ENCODE measurements at places on chromosomes 3 and 15.

DNA sequence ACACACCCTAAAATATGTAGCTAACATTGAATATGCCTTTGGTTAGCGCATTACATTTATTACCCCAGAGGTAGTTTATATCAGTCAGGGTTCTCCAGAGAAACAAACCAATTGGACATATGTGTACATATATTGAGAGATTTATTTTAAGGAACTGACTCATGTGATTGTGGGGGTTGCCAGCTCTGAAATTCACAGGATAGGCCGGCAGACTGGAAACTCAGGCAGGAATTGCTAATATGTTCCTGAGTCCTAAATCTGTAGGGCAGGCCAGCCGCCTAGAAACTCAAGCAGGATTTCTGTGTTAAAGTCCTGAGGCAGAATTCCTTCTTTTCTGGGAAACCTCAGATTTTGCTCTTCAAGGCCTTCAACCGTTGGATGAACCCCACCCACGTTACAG, 189.7 kb downstream of the CDIN1 start:
- peak; percentile 87 for DNase-seq

GRCh38 chr15:43989938-43990337, 163.1 kb downstream of the WDR76 start:
- DNase-seq, result no peak

- no peak for DNase-seq
Observed at GRCh38 chr15:59611276-59612260, at the start of gene GCNT3. Gene GCNT3 (plus strand): TSS chr15:59611783. CDS start chr15:59618239, 6,456 bp downstream.

DNA sequence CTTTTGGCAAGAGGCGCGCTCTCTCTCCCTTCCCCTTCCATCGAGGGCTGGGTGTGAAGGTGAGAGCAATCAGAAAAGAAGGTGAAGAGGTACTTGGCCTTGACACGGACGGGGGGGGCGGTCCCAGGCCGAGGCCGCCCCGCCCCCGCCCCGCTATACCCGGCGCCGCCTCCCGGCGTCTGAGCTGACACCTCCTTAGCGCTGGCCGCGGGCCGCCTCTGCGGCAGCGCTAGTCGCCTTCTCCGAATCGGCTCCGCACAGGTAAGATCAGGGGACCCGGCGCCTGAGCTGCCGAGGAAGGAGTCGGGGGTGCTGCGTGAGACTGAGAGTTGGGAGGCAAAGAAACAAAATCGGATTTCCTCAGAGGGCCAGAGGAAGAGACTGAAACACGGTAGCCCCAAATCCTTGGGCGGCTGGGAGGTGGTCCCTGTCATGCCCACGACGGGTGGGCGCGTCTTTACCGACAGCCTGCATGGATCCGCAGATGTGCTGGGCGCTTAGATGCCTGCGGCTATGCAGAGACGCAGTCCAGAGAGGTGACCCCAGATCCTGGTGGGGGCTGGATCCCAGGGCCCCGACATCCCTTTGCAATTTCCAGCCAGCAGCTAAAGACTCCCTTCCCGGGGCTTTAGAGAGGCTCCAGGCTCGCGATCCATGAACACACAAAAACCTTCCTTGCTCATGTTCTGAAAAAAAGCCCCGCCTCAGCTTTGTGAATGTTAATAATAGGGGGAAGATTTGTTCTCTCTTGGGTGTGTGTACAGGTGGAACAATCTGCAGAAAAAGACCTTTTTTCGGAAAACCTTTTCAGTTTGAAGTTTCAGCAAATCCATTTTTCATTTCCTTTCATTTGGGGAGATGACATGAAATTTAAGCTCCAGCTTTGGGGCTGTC, at the start of gene ENTPD3:
Gene ENTPD3, plus strand, starts transcription at position 184 of the 894 bp plus-strand sequence. CDS start 874 bp downstream, outside the sequence.
- DNase-seq, result no peak

- peak; percentile 29 for DNase-seq
Observed at GRCh38 chr3:168952551-168952950, 711.0 kb downstream of the MECOM start.
